Activated naive CD4-positive, alpha-beta T cell treated with anti-CD3 and anti-CD28 coated beads, Interleukin-2, amount 50 U/mL, for 72 hours (primary cell): ENCODE measurements at places on chromosomes 16 and 17.
A peak's percentile ranks its signal among the peaks of the same experiment; 100 is the strongest.

- DNase-seq = no peak
Measured at GRCh38 chr17:57946798-57947358, 8.3 kb downstream of the CUEDC1 start.

DNA sequence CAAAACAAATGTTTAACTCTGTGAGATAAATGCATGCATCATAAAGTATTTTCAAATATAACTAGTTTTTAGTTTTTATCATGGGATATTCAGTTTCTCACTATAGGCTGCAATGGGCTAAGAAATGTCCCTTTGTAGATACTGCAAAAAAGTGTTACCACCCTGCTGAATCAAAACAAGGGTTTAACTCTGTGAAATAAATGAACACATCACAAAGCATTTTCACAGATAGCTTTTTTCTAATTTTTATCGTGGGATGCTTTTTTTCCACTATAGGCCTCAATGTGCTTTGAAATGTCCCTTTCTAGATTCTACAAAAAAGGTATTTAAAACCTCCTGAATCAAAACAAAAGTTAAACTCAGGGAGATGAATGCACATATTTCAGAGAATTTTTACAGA lies 541.1 kb downstream of the KCNJ18 start:
- DNase-seq = no peak

DNA sequence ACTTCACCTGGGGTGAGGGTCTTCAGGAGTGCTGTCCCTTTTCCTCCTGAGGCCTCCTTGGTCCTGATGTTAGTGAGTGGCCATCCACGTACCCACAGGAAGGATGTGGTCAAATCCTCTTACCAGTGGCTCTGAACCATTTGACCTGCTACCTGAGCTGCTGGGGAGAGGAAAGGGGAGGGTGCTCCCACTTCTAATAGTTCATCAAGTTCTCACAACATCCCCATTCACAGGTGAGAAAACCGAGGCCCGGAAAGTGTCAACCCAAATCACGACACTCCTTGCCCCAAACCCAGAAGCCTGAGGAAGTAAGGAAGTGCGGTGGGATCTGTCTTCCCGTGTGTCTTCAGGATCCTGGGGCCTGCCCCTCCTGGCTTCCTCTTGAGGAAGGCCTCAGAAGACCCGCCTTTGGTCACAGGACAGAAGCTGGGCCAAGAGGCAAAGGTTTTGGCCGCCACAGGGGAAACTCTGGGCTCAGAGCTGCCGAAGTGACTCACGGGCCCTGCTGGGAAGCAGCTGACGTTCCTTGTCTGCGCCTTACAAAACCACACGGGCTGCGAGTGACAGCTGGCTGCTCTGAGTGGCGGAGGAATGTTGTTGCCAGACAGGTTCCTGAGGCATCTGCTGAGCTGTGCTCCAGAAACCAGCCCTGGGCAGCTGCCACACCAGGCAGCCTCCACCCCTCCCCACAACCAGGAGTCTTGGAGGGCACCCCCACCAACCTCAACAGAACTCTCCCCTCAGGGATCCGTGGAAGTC lies 13.9 kb upstream of the KIFC3 start:
- DNase-seq = peak; percentile 68

- no peak for DNase-seq
Measured at GRCh38 chr17:60269417-60269816, 119.6 kb downstream of the CA4 start.

- no peak for DNase-seq
Measured at GRCh38 chr17:8468980-8469379, 33.3 kb downstream of the NDEL1 start.

GRCh38 chr17:50426472-50426782 lies 409 bp downstream of the ACSF2 start:
- DNase-seq = peak; percentile 7

DNA sequence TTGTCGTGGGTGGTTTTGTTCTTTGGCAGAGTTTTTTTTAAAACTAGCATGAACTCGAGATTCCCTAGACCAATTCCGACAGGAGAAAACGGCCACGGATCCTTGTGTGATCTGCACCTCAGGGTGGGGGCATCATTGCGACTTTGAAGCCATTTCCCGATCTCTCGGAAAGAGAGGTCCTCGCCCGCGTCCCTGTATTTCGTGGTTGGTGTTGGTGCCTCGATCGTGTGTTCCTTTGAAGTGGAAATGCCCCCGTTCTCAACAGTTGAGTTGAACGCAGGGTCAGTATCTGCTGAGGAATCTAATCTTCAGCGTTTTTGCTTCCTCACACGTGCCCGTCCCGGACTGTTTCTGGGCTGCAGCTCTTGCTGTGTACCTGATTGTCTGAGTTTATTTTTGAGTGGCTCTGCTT lies 1.1 kb downstream of the CRAMP1 start:
- DNase-seq = no peak

DNA sequence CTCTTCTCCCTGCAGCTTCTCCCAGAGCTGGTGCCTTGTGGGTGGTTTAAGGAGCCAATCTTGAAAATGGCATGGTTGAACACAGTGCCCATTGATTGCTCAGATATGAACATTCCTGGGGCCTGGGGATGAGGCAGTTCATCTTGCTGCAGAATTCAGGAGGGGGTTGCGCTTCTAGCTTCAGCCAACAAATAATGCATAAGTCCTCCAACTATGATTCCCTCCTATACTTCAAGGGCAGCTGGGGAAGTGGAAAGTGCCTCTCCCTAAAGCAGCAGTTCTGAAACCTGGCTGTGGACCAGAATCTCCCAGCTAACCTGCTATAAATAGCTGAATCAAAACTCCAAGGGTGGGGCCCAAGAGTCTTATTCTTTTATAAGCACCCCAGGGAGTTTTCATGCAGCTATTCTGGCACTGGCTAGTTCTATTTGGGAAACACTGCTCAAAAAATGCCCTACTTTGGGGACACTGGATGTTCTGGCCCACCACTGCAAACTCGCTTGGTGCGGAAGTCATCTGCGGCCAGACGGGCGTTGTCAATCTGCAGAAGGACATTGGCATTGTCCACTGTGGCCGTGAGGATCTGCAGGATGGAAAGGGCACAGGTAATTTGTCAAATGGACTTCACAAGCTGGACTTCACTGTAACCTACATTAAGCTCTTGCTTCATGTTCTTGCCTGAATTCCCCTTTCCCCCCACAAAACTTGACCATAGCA lies 130.3 kb downstream of the CCDC144A start:
- DNase-seq = no peak

GRCh38 chr16:29729116-29729521 lies 16.7 kb downstream of the C16orf54 start:
- no peak for DNase-seq

DNA sequence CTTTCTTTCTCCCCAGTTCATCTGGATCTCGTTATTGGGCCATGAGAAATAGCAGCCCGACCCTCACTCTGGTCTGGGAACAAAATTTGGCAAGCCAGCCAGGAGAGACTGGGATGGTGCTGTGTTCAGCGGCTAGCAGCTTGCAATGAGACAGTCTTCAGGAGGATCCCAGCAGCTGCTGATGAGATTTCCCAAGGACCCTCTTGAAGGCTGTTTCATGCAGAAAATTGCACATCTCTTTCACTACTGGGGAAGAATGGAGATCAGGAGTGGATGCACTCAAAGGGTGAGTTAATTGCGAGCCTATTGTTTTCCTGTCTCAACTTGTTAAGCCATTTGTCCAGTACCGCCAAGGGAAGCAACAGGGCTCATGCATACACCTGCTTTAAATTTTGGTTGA lies 5.5 kb upstream of the COIL start:
- DNase-seq = no peak

GRCh38 chr16:67155295-67156142 lies 4.2 kb downstream of the TRADD start:
- DNase-seq = peak; percentile 92

GRCh38 chr17:35577830-35578196 lies 558 bp downstream of the PEX12 start:
- DNase-seq = no peak

- no peak for DNase-seq
Measured at GRCh38 chr16:89458967-89459366, 31.4 kb downstream of the ANKRD11 start.

GRCh38 chr17:51948128-51948527 lies 210.4 kb downstream of the CA10 start:
- DNase-seq = no peak

DNA sequence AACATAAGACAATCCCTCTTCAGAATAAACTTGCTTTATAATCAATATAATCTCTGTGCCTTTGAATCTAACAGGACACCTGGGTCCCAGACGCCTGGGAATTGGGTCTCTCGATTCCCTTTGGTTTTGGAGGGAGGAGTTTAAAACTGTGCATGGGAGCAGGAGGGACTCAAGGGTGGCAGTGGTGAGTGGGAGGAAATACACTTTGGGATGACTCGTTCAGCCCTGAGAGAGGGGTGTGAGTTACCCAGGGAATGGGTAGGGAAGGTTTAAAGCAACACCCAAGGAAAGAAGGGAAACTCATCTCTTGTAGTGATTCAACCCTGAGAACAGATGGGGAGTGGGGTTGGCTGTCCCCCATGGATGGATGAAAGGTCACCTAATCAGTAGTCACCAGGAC lies 1.6 kb downstream of the RANGRF start:
- DNase-seq = no peak

DNA sequence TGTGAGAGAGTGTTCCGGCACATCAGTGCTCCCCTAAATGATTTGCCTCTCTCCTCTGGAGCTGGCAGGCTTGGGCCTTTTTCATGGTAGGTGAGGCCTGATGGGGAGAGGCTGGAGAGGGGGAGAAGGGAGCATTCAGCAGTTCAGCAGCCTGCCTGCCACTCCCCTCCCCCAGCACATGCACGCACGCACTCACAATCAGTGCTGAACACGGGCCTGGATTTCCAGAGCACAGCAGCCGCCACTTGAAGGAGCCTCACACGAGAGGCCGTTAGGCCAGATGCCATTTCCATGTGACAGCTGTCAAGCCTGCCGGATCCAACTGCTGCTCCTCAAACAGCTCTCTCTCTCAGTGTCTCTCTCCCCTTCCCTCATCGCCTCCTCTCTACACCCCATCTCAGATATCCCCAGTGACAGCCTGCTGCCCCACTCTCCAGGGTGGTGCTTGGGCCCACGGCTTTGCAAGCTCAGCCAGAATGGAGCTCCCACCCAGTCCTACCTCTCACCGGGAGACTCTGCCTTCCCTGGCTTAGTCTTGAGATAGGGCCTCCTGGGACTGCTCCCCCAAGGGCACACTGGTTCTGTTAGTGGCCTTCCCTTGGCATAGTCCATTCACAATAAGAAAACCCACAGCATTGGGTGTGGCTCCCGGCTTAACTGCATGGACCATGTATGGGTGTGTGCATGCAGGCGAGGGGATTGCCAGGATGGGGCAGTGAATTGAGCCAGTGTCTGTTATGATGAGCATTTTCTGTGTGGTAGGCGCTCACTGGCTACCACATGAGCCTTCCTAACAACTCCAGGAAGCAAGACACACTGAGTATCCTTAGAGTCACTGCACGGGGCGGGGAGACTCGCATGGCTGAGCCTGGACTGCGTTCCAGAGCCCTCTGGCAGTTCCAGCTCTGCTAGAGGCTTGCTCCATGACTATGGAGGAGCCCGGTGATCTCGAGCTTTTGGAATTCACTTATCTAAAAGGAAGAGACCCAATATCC lies 226.2 kb downstream of the CCDC182 start:
- DNase-seq = no peak

- no peak for DNase-seq
Measured at GRCh38 chr17:74532115-74532514, 840 bp upstream of the CD300LB start.
